Brain (organoid and tissue), 16 donors: ENCODE measurements at places on chromosomes 1 and 21.

- no peak for DNase-seq
These were observed 65.9 kb downstream of the GRIK1 start for GRCh38 chr21:29873908-29874307.

- DNase-seq = no peak
These were observed 81.1 kb downstream of the NR5A2 start for GRCh38 chr1:200108659-200109058.

DNA sequence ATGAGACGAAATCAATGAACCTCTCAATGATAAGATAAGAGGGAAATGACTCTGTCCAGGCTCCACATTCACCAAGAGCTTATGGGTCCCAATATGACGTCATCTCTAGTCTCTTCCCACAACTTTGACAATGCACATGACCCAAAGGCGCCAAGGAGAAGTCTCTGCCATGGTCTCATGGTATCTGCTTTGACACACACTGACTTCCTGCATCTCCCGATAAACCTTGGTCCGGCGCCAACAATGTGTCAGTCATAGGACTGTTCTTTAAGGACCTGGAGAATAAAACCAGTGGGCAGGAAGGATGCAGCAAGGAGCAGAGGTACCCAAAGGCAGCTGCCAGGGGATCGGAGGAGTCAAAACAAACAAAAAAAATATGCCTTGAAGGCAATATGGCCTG lies 46.9 kb upstream of the TMEM51 start:
- DNase-seq = no peak

DNA sequence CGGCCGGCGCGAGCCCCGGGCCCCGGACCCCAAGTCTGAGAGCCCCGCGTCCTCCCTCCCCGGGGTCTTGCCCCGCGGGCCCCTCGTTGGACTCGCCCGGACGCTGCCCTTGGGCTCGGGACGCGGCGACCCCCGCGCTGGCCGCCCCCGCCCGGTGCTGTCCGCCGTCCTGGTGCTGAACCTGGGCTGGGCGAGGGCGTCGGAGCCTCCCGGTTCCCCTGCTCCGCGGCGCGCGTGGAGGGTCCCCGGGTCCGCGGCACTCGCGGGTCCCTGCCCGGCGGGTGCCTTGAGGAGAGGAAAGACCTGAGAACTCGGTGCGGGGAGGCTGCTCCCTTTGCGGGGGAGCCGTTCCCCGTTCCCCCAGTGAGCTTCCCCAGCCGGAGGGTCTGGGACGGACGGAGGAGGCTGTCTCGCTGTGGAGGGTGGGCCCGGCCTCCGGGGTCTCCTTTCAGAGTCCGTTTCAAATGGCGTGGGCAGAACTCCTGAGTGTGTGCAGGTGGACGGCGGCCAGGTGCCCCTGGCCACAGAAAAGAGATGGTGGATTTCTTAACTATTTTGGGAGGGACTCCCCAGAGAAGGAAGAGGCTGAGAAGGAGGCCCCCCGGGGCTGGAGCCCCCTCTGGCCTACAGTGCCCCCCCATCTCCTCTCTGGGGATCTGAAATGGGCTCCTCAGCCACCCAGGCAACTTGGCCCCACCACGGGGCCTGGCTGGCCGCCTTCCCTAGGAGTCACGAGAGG lies 595 bp downstream of the GABRD start:
- DNase-seq = no peak

DNA sequence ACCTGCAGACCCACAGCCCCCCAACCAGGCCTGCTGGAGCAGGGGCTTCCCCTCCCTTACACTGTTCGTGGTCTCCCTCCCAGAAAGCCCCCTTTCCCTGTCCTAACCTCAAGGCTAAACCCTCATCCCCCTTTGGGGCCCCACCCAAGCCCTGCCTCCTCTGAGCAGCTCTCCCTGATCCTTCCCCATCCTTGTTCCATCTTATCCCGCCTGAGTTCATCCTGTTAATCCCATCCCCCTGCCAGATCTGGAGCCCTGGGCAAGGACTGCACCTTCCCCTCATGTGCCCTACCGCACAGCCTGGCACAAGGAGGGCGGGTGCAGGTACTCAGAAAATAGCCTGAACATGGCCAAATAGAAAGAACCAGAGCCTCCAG lies 6.9 kb upstream of the TNNT2 start:
- DNase-seq = no peak

DNA sequence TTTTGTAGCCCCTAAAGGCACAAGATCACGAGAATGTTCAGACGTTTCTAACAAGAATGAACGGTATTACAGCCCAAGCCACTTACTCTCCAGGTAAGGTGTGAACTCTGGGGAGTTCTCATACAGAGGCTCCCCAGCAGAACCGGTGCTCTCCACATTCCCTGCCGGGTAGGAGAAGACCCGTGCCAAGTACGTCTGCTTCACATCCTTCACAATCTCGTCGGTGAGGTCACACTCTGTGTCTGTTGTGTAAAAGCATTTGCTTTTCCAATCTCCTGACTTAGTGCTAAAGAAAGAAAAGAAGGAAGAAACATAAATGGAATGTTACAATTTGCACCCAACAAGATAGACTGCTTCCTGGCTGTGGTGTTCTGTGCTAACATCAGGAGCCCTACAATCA lies 5.7 kb downstream of the F3 start:
- no peak for DNase-seq

DNA sequence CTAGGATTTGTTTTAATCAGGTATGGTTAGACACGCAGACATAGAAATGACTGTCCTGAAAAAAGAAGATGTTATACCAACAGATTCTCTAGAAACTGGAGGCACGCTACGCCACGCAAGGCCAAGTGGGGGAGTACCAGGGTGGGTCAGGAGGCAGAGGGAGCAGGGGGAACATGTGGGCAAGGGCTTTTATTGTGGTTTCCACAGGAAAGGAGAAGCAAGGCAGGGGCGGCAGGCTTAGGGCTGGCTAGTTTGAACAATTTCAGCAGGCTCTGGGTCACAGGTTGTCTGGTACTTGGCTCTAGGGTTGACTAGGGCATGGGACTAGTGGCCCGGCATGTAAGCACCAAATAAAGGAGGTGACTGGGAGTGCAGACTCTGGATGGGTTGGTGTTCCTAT lies 7.2 kb downstream of the MTARC2 start:
- no peak for DNase-seq

DNA sequence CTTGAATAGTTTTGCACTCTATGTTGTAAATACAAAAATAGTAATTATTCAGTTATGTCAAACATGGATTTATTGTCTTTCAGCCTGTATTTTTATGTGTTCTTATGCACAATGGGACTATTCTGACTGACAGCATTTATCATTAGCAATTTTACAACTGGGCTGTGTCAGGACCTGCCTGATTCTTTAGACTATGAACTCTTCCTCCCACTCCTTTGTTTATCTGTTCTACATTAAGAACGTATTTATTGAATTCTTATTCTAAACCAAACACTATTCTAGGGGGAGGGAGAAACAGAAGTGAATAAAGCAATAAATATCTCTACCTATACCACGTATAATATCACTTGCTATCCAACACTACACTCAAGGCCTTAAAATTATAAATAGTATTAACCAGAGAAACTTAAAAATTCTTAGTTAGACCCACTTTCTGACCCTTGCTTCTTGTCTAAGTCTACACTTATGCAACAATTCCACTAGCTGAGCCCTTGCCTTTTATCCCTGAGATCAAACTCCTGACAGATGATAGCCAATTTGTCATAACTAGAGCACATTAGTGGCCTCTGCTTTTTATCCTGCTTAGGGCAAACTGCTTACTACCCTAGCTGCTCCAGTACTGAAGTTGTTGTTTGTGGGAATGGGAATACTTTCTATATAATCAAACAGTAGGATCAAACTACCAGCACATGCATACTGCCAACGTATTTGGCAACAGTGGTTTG lies 494.3 kb downstream of the BRINP3 start:
- DNase-seq = no peak

- peak; percentile 6 for DNase-seq
These were observed 81.4 kb upstream of the BACE2 start for GRCh38 chr21:41086569-41086968.

DNA sequence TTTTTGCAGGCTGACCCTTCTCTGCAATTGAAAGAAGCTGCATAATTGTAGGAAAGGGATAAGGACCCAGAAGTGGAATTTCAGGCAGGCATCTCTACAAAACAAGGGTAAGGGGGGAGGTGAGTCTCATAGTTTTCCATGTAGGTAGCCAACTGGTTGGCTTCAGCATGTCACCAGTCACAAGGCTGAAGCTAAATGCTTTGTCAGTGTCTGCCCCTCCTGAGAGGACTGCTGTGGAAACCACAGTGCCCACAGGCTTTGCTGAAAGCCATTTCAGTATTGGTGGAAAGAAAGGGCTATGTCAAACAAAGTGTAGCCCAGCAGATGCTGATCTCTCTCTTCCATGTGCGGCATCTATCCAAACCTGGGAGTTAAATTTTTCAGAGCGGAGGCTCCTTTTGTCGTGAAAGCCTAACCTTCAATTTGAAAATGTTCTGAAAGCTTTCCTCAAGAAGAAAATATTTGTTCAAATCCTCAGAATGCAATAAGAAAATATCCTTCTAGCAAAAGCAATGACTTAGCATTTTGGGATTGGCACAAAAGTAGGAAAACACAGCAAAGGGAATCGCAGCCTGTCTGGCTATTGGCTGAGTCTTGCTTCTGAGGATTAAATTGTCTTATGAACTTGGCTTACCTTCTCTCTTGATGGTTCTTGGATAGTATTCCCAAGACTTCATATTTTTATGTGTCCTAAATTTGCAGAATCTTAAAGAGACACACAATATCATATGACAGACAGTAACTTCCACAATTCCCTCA lies 591.7 kb downstream of the PLPP3 start:
- DNase-seq = no peak

GRCh38 chr1:92749024-92749634 lies 35.8 kb downstream of the EVI5 start:
- no peak for DNase-seq

DNA sequence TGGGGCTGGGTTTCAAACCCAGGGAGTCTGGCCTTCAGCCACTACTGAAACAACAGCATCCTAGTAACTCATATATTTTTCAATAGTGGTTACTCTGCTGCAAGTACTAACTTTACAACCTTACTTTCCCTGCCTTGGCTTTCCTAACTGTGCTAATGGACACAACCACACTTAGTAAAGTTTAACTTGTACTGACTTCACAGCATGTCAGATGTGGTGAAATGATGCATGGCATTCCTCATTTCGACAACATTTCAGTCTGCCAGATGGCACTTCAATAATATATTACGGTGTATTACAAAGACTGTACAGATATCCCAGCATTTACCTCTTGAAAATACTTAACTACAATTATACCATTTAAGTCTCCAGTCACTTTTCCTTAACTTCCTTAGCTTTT lies 27.8 kb downstream of the LRRC7 start:
- DNase-seq = no peak

DNA sequence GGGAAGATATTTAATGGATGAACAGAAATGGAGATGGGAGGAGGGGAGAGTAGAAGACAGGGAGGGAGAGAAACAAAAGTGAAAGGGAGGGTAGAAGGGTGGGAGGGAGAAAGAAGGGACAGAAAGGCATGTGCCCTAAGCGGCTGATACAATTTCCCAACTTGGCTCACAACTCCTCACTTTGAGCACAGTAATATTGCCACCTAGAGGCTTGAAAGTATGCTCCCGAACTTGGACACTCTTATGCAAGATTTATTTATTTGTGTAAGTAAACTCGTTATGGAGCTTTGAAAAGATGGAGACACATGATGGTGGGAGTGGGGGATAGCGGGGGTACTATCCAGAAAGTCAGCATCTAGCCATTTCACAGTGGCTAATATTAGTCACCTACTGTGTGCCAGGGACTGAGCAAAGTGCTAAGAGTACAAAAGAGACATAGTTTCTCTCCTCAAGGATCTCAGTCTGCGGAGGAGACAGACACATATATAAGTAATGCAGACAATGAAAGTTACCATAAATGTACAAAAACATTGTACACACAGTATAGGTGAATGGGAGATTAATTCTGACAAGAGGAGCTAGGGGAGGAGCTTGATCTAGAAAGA lies 189.7 kb downstream of the SEC16B start:
- DNase-seq = peak; percentile 85

GRCh38 chr1:212699625-212700222 lies at the start of gene BATF3:
Gene BATF3, minus strand, starts transcription at chr1:212699840. Its CDS starts 78 bp downstream, at chr1:212699762.
- DNase-seq = peak; percentile 57

DNA sequence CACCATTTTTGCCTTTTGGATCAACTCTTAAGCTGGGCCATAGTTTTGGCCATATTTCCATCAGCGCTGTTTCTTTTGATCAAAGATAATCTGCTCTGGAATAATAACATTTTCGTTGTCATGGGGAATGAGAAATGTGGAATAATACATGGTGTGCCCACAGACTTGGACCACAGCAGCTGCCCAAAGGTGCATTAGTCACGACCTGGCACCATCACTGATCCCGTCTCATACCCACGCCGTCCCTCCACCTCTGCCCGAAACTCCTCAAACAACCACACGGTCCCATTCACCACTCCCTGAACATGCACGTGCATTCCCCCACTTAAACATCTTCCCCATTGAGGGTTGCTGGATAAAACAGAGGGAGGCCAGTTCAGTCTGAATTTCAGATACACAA lies 76.9 kb downstream of the SLC66A1 start:
- DNase-seq = no peak

- no peak for DNase-seq
These were observed 470.0 kb upstream of the VAMP3 start for GRCh38 chr1:7300893-7301663.

DNA sequence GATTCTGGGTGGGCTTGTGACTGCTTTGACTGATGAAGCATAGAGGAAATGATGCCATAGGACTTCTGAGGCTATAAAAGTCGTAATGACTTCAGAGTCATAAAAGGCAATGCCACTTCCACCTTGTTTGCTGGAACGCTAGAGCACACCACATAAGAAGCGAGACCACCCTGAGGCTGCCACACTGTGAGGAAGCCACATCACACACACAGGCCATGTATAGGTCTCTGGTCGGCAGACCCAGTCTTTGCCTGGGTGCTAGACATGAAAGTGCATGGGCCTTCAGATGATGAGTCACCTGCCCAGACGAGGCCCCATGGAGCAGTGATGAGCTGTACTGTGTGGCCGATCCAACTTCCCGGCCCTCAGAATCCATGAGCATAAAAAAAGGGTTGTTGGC lies 14.2 kb upstream of the KANK4 start:
- DNase-seq = no peak

GRCh38 chr1:89525169-89525855 lies 683 bp downstream of the LRRC8B start:
- DNase-seq = peak; percentile 55

DNA sequence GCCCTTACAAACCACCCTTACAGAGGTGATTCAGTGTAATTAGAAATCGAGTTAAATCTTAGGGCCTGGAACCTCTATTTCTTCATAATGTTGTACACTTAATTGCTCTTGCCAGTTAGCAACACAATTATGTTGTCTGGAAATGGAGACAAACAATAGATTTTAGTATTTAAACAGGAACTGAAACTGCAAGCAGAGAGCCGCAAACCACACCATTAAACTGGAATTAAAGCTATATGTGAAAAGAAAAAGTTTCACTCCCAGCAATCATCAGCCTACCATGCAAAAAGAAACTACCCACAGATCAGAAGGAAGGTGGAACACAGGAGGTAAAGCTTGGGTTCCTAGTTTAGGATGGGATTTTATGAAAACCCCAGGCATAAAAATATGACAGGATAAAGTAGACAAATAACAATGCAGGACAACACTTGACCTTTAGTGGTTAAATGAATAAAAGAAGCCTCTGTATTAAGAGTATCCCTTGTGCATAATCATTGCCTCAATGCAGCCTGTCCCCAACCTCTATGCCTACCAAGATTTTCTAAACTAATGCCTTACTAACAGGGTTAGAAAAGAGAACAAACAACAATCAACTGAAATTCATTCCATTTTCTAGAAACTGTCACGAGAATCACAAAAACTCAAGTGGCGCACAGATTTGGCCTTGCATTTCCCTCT lies 304.3 kb upstream of the ESRRG start:
- no peak for DNase-seq
